SK-MEL-5 (cell line): ENCODE measurements at places on chromosomes 12 and 14. TPM values are rescaled to one million over a fixed set of nuclear protein-coding genes. Genes with fewer than 3 reads are reported as not detected.

The CCDC196 gene
- not detected in 2 replicates for total RNA-seq

The LAG3 gene
- total RNA-seq, result 0.13 TPM in 1 of 2 replicates, not detected in the other

The KCNMB4 gene
- 0.32 and 0.43 TPM in 2 replicates for total RNA-seq

The DACT1 gene
- 8.8 and 9.7 TPM in 2 replicates for total RNA-seq

The CDC42BPB gene
- total RNA-seq, result 45.0 and 49.2 TPM in 2 replicates

The BHLHE41 gene
- 9.5 and 17.7 TPM in 2 replicates for total RNA-seq
